WERI-Rb-1 (cell line): ENCODE measurements at places on chromosomes 3 and 15.

GRCh38 chr3:121481106-121481880 is 64.5 kb downstream of the POLQ start:
- no peak for DNase-seq

DNA sequence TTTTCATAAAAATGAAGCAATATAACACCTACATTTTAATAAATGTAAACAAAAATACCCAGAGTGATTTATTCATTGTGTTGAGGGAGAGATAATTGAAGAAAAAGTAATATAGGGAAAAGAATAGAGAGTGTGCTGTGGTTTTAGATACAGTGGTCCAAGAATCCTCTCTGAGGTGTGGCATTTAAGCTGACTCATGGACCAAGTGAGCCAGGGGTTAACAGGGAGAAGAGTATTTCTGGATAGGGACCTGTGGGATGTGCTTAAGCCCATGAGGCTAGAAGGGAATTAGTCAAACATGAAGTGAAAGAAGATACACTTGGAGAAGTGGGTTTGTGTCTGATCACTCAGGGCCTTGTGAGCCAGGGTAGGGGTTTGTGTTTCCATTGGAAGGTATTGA is 680.7 kb upstream of the GRM7 start:
- DNase-seq, result no peak

DNA sequence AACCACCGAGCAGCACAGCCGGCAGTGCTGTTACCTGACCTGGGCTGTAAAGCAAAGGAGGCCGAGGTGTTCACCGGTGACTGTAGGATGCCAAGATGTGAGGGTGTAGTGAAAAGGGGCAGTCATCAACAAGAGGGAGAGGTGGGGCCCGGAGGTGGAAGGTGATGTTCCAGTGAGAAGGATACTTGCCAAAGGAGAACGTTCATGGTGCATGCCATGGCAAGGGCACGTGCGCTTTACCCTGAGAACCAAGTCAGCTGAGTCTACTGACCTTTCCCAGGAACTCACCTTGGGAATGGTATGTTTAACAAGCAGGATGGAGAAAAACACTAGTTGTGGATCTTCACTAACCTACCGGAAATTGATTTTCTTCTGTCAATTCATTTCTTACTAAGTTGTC is 211.1 kb downstream of the PDZRN3 start:
- no peak for DNase-seq

- DNase-seq, result peak; percentile 37
Measured at GRCh38 chr15:28984421-28985315, 98.9 kb downstream of the APBA2 start.

GRCh38 chr3:194270627-194271459 is 80.3 kb downstream of the CPN2 start:
- DNase-seq, result no peak

DNA sequence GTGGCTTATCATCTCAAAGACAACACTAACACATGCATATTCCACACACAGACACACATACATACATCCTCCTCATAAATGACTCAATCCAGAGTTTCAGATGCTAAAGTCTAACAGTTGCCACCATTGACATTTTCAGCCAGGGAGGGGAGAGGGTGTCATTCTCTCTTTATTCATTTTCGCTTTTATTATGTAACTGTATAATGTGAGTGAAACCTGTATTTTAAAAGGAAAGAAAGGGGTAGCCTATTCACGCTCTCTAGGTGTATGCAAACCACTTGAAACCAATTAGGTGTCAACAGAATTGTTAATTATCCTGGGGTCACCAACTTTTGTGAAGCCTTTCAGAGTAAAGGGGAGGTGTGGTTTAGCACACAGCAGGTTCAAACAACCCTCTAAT is 1282.9 kb downstream of the ROBO2 start:
- DNase-seq, result no peak

DNA sequence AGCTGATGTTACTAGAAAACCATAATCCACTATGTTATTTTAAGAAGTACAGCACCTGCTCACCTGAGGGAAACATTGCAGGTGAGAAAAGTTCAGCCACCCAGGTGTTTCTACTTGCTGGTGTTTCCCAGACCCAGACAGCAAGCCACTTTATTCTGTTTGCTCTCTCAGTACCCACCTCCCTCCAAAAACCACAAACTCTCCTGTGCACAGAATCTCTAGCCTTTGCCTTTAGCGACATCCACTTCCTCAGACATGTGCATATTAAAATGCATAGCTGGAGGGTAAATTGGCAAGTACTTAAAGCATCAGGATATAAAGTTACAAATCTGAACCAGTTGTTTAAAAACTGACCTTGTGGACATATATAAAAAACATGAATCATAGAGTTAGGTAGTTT is 36.7 kb downstream of the VGLL3 start:
- no peak for DNase-seq

DNA sequence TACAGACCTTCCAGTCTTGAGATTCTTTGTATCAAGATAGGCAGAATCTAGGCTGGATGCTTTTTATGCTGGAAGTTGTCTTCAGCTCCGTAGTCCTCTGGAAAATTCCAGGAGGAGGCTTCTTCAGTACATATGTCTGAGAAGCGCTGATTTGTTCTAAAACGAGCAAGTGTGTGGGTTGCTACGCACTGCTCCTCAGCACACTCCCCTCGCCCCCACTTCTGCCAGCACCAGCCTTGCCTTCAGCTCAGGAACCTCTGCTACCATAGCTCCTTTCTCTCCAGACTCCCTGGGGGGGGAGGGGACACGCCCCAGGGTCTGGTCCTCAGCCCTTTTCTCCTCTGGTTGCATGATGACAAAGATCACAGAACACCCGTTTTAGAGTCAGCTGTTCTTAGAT is 75.5 kb upstream of the TRA2B start:
- DNase-seq, result no peak

DNA sequence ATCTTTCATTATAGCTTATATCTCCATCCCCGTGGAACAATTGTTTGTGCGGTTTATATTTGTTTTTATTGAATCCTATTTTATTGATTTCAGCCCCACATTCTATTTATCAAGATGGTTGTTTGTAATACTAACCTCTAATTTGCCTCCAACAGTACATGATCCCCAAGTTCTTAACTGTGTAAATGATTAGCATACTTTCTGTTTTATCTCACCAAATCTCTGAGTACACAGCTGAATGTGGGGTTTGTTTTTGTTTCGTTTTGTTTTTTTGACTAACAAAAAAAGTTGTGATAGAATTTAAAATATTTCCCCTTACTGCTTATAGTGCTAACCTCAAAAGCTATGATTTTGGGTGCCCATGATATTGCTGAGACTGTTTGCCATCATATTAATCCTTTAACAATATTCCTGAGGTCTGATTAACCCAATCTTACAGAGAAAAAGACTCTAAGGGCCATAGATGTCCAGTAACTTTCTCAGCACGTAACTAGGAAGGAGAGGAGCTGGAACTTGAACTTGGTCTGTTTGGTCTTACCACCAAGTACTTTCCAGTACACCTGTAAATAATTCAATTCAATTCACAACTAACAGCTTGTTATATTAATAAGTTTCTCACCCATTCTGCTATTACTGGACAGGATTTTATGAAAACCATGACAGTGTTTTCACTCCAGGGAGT is 789.8 kb downstream of the TUSC7 start:
- DNase-seq, result no peak

- DNase-seq, result no peak
Measured at GRCh38 chr3:9068051-9068450, 104.8 kb upstream of the RAD18 start.

DNA sequence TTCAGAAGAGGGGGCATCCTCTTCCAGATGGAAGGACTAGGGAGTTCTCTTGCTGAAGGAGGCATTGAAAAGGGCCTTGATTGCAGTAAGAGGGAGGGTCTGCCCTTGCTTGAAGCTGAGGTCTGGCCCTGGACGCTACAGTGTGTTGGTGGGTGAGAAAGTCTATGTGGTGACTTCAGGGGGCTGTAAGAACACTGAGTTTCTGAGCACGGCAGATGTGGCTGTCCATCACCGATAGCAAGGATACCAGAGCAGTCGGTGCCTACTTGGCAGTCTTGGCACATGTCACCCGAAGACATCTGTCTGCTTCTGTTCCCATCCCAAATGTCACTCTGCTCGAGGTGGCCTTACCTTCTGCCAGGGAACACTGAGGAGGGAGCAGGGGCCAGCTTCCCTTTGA is 631.1 kb upstream of the CFAP20DC start:
- no peak for DNase-seq

DNA sequence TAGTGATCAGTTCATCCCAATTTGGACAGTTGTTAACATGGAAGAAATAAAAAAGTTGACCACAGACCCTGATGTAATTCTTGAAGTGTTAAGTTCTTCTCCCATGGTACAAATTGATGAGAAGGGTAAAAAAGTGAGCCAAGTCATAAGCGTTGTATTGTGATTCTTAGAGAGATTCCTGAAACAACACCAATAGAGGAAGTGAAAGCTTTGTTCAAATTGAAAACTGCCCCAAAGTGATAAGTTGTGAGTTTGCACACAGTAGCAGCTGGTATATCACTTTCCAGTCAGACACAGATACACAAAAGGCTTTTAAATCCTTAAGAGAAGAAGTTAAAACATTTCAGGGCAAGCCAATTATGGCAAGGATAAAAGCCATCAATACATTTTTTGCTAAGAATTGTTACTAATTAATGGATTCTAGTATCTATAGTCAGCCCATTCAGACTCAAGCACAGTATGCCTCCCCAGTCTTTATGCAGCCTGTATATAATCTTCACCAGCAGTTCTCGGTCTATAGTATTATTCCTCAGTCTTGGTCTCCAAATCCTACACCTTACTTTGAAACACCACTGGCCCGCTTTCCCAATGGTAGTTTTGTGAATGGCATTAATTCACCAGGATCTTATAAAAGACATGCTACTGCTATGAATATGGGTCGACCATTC is 38.2 kb downstream of the CDIN1 start:
- no peak for DNase-seq

- DNase-seq, result no peak
Measured at GRCh38 chr3:17820275-17820674, 77.8 kb upstream of the TBC1D5 start.
